ENCODE measurements at places on chromosomes 2 and 18. TPM values are rescaled to one million over a fixed set of nuclear protein-coding genes. Genes with fewer than 3 reads are reported as not detected.

Gene SNORC
- 2.9 TPM for total RNA-seq

DNA sequence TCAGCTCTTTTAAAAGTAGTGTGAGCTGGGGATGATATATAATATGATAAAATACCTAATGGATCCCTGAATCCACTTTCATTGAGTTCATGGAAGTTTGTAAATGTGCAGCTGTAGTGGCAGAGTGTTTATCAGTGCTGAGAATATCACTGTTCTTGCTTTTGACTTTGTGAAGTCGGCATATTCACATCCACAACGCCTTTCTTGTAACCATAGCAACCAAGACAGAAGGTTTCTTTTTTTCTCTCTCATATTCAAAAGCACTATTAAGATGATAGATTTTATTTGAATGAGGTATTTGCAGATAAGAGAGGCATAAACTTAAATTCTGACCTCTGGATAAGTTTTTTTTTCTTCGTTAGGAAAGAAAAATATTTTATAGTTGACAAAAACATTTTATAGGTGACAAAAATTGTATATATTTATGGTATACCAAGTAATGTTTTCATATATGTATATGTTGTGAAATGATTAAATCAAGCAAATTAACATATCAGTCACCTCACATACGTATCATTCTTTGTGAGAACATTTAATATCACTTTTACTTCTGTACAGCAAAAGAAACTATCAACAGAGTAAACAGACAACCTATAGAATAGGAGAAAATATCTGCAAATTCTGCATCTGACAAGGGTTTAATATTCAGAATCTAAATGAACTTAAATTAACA is 130.0 kb downstream of the PLCL1 start:
- no peak for DNase-seq

DNA sequence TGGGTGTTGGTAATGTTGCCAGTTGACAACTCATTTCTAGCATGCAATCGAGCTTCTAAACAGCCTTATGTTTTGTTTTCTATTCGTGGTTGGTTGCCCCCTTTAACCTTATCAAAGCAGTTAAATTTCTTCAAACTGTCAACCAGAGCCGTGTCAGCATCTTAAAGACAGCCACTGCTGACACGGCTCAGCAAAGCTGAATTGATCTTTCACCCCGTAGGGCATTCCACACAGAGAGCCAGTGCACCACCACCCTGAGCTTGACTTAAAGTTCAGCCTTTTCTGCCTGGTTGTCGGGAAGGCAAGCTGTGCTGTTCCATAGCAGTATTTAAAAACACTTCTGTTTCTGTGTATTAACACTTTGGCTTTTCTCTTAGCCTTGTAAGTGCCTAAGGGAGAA is 355.0 kb upstream of the CHST9 start:
- no peak for DNase-seq

Gene VSNL1
- not detected for total RNA-seq

- DNase-seq = no peak
These were observed 422.6 kb upstream of the REG3G start for GRCh38 chr2:78602862-78603261.

GRCh38 chr2:164868563-164869419 is 27.2 kb upstream of the COBLL1 start:
- no peak for DNase-seq

Gene POMC
- 4.9 TPM for total RNA-seq

DNA sequence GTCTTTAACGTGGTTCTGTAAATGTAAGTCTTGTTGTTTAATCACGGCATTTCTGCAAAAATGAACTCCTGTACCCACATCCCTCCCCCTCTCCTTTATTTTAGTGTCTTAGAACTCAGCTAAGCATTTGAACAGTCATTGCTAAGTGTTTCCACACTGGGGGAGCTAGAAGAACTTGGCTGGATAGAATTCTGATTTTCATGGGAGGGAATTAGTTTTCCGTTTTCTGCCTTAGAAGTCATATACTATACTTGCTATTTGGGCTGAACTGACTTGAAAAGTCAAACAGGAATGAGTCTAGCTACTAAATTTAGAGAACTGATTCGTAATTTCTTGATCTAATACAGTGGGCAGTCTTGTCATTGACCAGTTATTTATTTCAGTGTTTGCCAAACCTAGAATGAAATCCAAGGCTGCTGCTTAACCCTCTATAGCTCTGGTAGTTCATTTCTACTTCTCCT is 61.1 kb downstream of the FMNL2 start:
- DNase-seq = no peak

Gene CHRND
- total RNA-seq = not detected

- peak; percentile 79 for DNase-seq
These were observed 22.2 kb upstream of the ITSN2 start for GRCh38 chr2:24382363-24383073.

Gene ALLC
- not detected for total RNA-seq

DNA sequence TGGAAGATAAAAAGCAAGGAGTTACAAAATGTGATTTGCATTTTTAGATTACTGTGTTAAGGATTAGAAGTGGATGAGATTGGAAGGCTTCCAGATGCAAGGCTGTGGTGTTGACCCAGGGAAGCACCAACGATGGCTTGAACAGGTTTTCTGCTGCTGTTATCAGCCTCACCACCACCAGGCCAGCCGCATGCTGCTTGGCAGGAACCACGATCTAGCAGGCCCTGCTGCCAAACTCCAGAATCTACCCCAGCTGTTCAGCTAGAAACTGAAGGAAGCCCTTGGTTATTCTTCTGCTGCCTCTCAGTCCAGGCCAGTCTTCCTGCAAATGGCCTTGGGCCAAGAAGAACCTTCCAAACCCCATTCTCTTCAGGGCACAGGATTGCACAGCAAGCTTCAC is 133.9 kb downstream of the MTCL1 start:
- no peak for DNase-seq

Gene AFF3
- 77.2 TPM for total RNA-seq

Gene AQP4
- 1.2 TPM for total RNA-seq

- DNase-seq = no peak
These were observed 93.1 kb downstream of the PIK3C3 start for GRCh38 chr18:42048158-42048557.

GRCh38 chr2:23367760-23368159 is 17.2 kb upstream of the KLHL29 start:
- DNase-seq = no peak

Gene DYSF
- total RNA-seq = 114 TPM

DNA sequence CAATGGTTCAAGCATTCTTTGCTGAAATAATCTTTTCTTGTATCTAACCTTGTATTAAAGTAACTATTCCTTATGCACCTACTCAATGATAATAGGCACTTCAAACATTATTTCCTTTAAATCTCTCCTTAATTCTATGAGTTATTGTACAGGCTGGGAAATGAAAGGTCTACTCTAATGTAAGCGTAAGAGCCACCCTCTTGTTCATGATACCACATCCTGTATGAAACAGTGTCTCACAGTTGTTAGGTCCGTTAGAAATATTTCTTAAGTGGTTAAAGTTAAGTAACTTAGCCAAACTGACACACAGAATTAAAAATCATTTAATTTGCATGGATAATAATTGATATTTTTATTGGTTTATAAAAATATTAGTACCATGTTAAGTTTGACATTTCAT is 162.5 kb upstream of the RPRM start:
- no peak for DNase-seq

Gene RIOK3
- 80.4 TPM for total RNA-seq

Gene PAIP2B
- 6.9 TPM for total RNA-seq

Gene TSPYL6
- 0.14 TPM for total RNA-seq

Gene LRRTM4
- not detected for total RNA-seq

- no peak for DNase-seq
These were observed 72.5 kb downstream of the RIF1 start for GRCh38 chr2:151482171-151482725.

GRCh38 chr2:190515687-190516086 is 18.8 kb downstream of the NEMP2 start:
- DNase-seq = no peak

- peak; percentile 68 for DNase-seq
These were observed 181.3 kb downstream of the INHBB start for GRCh38 chr2:120526997-120527945.

DNA sequence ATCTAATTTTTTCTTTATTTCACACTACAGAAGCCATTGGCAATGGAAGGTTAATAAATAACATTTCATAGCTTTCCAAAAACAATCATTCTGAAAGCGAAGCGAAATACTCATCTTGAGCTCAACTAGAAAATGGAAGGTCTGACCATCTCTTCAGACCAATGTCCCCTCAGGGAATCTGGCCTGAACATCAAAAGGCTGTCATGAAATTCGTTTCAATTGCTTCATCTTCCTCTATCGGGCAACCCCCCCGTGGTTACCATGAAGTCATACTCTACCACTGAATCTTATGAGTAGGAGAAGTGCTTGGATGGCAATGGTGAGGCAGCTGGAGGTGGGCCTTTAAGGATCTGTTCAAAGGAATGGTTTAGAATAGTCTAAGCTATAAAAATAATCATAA is 22.9 kb upstream of the CYTIP start:
- DNase-seq = no peak

DNA sequence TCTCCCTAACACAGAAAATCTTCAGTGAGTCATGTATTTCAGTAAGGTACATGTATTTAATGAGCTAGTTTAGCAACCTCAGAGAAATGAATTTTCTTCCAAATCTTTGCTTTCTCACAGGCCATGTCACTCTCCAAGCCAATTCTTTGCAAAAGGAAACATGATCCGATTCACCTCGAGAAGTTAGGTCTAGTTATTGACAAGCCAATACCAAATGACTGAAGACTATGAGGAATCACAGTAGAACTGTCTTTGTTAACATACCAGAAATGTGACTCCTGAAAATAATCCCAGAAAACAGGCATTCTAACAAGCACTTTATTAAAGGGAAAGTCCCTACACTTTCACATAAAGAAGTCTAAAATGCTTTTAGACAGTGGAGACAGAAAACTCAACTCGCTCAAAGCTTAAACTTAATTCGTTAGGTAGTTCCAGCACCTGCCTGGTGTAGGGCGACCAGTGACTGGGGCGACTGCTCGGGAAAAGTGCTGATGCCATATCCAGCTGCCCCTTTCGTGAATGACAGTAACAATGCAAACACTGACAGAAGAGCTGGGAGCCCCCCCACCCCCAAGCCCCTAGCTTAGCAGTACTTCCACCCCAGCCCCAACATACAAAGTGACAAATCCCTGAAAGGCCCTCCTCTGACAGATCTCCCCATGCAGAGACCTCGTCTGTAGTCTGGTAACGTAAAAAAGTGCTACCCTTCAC is 1.8 kb downstream of the MEMO1 start:
- DNase-seq = peak; percentile 75

DNA sequence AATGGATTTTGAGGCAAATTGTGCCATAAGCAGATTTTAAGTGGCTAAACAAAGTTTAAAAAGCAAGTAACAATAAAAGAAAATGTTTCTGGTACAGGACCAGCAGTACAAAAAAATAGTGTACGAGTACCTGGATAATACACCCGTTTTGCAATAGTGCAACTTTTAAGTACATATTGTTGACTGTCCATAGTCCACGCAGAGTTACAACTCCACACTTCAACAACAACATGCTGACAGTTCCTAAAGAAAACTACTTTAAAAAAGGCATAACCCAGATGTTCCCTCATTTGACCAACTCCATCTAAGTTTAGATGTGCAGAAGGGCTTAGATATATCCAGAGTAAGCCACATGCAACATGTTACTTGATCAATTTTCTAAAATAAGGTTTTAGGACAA is 5.1 kb upstream of the STPG4 start:
- no peak for DNase-seq

DNA sequence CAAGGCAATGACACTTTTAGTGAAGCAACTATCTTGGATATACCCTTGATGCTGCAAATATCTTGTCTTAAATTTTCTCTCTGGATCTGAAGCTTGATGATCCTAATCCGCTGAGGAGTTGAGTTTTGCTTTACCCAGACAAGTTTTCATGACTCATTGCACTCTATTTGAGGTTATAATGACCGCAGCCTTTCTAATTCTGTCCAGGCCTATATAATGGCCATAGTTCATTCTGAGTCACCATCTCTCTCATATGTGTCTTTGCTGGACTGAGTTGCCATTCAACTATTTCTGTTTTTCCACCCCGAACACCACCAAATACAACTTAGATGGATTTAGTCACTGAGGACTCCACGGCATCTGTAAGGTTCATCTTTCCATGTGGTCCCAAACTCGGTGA is 802.1 kb upstream of the FAM98A start:
- DNase-seq = no peak

- DNase-seq = no peak
These were observed 138.7 kb downstream of the ALPK2 start for GRCh38 chr18:58490238-58490637.

Gene REG1B
- total RNA-seq = not detected

Gene MC5R
- total RNA-seq = not detected

DNA sequence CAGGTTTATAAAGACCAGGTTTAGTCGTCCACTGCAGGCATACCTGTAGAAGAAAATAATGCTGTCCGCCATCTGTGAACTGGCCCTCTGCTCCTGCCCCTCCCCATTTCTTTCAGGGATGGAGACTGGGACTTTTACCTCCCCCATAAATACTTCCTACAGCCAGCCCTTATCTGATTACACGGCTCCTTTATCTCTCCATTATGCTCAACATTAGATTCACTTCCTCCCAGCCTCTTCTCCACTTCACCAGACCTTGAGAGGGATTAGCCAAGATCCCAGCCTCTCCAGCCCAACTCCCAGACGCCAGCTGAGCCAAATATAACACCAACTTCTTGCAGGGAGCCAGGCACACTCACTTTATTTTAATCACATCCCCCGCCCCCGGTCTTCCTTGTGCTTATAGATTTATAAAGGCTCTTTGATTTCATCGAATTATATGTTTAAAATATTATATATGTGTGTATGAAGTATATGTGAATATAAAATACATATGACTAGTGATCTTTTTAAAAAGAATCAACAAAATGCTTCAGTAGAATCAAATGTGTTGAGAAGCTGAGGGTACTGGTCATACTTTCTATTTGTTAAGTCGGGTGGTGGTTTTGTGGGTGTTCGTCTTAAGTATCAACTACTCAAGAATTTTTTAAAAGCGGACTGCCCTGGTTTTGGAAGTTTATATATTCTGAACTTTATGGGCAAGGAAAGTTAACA is 81.0 kb downstream of the SPRED2 start:
- no peak for DNase-seq

Measured in spleen (tissue), 13 donors.